Activated CD4-positive, CD25-positive, alpha-beta regulatory T cell (primary cell): ENCODE measurements at places on chromosomes 6 and 20.

DNA sequence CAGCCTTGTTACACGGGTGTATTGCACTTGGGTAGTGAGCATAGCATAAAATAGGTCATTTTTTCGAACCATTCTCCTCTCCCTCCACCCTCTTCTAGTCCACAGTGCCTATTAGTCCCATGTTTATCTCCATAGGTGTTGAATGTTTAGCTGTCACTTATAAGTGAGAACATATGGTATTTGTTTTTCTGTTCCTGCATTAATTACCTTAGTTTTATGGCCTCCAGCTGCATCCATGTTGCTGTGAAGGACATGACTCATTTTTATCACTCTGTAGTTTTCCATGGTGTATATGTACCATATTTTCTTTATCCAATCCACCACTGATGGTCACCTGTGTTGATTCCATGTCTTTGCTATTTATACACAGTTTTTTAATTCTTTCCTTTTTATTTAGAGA lies 889.5 kb downstream of the EYS start:
- DNase-seq: no peak

DNA sequence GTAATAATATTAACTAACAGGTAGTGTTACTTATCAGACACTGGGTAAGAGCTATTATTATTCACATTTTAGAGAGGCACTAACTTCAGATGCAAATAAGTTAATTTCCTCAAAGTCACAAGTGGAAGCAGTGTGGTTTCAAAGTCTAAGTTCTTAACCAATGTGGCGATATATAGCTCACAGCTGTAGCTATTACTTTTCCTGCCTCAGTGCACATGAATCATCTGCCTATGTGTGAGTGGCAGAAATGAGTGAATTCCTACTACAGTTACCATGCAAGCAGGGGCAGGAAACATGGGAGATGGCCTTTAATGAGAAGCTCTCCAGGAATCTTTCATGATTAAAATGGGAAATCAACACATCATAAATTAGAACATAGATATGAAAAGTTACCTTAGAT lies 126.2 kb upstream of the EYA4 start:
- DNase-seq: no peak

DNA sequence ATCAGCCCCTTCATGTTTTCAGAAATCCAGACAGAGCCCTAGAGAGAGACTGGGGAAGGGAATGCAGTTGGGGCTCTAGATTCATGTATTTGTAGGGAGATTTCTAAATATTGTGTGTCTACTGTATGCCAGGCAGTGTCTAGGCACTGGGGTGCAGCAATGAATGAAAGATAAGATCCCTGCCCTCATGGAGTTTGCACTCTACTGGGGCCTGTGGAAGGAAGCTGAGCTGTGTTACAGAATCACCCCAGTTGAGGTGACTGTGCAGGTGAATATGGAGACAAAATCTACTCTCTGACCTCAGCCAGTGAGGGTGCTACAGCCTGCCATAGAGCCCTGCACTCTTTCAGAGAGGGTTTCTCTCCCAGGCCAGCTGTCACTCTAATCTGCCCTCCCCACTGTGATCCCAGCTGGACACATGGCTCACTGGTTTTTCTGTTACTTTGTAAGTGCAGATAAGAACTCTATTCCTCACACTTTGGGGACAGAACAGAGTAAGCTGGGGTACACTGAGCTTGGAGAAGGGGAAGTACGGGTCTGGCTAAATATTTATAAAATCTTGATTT lies 69.2 kb upstream of the E2F3 start:
- DNase-seq: no peak

- no peak for DNase-seq
Measured at GRCh38 chr20:22248051-22248667, 336.2 kb downstream of the FOXA2 start.

- no peak for DNase-seq
Measured at GRCh38 chr6:122650403-122650802, 40.2 kb downstream of the PKIB start.

GRCh38 chr20:47428164-47428563 lies 71.7 kb upstream of the ZMYND8 start:
- no peak for DNase-seq

DNA sequence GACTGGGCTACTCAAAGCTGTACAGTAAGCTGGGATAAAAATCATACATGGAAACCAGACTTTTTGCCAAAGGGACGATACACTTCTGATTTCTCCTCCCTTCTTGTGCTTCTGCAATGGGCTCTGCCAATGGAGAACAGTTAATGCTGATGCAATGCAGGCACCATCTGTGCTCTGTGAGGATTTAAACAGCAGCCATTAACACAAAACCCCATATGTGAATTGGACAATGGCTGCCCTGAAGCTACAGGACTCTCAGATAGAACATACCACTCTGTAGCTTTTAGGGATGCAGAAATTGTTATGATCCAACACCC lies 71.9 kb downstream of the GJA10 start:
- no peak for DNase-seq

DNA sequence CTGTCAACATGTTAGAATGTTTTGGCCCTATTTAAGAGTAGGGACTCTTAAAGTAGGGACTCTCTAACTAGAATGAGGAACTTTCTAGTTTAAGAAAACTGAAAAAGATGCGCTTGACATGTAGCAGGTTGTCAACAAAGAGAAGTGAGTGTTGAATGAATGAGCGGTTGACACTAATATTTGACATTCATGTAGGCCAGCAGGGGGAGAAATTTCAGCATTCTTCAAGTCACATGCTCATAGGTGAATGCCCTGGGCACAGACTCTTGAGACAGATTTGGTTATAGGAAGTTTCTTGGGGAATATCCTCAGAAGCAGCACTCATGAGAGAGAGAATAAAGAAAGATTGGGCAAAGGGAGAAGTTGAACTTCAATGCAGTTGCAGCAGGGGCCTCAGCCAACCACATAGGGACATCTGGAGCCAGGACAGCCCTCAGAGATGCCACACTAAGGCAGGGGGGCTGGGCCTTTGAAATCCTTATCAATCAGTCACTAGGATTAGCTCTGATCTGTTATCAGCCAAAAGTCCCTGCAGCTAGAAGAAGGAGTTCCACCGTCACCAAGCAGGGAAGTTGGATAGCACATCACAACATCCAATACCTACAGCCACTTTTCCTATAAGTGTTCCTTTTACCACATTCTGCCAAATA lies 145.1 kb upstream of the FKBP1C start:
- no peak for DNase-seq
